ENCODE measurements at places on chromosomes 6 and 20. TPM values are rescaled to one million over a fixed set of nuclear protein-coding genes. Genes with fewer than 3 reads are reported as not detected.

GRCh38 chr20:35757098-35757705, 14.6 kb upstream of the PHF20 start:
- DNase-seq, result peak; percentile 35

DNA sequence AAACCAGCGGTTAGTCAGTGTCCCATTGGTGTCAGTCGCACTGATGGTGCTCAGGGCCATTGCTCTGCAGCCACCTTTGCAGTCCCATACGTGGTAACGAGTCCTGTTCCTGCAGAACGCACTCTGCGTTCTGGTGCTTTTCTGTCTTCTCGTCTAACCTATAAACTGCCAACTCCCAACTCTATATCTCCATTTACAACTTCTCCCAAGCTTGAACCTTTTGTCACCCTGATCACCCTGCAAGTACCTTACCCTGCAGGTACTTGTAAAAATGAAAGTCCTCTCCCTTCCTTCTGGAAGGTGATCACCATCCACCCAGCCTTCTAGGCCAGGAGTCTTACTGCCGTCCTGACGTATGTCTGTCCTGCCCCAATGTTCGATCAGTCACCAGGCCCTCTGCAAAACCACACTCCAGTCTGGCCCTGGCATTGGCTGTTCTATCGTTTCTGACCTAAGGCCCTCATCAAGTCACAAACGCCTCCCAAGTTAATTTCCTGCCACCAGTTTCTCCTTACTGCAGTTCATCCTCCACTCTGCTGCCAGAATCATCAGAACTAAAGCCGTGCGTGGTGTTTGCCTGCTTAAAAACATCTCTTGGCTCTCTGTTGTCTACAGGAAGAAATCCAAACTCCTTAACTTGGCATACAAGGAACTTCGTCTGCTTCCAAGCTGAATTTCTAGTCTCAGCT, 7.9 kb downstream of the RREB1 start:
- DNase-seq, result no peak

DNA sequence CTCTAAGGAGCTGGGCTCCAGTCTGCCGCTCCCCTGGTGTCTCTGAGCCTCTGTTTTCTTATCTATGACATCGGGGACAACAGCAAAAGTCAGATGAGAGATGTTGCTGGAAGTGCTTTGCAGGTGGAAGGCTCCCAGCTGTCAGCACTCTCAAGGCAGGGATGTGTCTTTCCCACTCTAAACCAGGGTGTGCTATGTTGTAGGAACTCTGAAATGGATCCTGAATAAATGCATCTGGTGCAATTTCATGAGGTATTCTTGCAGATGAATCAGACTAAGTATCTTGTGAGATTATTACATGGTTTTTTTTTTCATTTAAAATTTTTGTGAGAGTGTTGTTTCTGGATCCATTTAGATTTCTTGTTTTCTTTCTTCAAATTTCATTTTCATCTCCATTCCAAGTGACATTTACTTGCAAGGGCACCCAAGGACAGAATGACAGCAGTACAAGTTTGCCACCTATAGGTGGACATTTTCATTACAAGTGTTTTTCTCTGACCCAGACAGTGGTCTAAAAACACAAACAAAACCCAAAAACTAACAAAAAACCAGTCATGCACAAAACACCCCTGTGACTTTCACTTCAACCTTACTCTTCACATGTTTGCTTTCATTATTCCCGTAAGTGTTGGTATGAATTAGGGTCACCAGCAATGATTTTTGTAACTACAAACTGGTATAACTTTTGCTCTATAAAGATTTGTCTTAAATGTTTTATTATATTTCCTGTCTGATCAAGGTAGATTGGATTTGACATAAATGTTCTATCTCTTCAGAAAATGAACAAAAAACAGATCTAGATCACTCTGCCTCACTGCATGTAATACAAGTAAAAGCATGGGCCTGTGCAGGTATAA, 14.7 kb upstream of the SIM1 start:
- DNase-seq, result peak; percentile 53

DNA sequence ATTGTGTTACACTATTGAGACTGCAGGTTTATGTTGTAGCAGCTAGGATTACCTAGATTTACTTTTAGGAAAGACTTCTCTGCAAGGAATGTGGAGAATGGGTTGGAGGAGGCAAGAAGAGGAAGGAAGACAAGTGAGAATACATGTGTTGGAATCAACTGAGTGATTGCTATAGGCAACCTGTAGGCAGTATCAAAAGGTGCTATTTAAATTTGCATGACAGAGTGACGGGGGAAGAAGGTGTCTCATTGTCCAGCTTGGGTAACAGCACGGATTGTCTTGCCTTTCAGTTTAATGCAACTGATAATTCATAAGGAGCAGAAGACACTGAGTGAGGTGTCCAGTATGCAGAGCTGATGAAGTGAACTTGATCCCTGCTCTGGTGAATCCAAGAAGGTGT, 19.4 kb downstream of the SERPINB9 start:
- DNase-seq, result no peak

GRCh38 chr6:108777536-108777935, 70.7 kb upstream of the ARMC2 start:
- DNase-seq, result no peak

DNA sequence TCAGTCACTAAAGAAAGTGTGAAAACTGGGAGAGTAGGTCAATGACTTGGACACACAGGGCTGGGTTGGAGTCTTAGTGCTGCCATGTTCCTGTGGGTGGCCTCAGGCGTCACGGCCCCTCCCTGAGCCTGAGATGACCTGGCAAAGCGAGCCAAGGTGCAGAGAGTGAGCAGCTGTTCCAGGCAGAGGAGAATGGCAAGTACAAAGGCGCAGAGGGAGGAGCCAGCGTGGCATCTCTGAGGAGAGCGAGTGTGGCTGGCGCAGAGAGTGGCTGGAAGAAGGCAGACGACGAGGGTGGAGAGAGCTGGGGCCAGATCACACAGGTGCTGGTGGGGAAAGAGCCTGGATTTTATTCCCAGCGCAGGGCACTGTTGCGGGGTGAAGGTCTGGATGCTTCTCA, 20.6 kb upstream of the CHMP4B start:
- DNase-seq, result no peak

DNA sequence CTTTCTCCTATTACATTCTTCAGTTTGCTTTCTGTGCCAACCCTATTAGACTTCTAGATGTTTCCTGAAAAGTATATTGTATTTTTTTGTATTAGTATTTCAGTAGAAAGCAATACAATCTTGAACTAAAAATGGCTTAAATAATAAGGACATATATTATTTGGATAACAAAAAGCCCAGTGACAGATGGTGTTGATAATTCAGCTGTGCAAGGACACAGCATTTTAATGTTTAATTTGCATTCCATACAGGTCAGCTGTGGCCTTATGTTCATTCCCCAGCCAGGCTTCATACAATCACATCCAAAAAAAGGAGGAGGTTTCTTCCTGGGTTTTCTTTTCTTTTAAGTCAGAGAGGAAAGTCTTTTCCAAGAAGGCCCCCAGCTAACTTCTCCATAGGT, 236.9 kb downstream of the CD109 start:
- no peak for DNase-seq

- DNase-seq, result no peak
Measured at GRCh38 chr6:156612361-156612760, 164.8 kb upstream of the ARID1B start.

DNA sequence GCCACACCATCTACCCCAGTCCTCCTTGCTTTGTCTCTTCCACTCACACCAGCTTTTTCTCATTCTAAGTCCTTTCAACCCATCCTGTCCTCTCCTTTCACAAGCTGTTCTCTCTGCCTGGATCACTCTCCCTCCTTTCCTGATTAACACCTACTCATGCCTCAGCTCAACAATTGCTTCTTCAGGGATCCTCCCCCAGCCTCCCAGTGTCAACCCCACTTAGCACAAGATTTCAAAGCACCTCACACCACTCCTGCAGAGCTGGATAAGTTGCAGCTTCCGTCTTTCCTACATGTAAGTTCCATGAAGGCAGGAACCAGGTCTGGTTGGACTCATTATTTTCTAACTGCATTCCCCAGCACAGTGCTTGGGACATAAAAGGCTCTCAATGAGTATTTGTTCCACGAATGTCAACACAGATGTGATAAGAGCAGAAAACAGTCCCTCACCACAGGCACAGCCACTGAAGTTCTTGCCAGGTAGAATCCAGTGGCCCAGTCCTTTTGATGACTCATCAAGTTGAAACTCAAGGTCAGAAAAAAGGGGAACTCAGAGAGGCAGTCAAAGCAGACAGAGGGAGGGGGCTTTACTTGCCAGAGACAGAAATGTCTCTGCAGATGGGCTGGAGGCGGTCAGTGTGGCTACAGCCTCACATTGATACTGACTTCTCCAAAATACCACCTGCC, 193.4 kb upstream of the PRDM1 start:
- peak; percentile 23 for DNase-seq

GRCh38 chr6:46240866-46241565, 70.2 kb upstream of the ENPP5 start:
- no peak for DNase-seq

- no peak for DNase-seq
Measured at GRCh38 chr20:43846516-43846905, 68.1 kb upstream of the TOX2 start.

- no peak for DNase-seq
Measured at GRCh38 chr6:136831873-136832562, 9.6 kb downstream of the PEX7 start.

- DNase-seq, result no peak
Measured at GRCh38 chr6:88641178-88641903, 322.1 kb downstream of the RNGTT start.

DNA sequence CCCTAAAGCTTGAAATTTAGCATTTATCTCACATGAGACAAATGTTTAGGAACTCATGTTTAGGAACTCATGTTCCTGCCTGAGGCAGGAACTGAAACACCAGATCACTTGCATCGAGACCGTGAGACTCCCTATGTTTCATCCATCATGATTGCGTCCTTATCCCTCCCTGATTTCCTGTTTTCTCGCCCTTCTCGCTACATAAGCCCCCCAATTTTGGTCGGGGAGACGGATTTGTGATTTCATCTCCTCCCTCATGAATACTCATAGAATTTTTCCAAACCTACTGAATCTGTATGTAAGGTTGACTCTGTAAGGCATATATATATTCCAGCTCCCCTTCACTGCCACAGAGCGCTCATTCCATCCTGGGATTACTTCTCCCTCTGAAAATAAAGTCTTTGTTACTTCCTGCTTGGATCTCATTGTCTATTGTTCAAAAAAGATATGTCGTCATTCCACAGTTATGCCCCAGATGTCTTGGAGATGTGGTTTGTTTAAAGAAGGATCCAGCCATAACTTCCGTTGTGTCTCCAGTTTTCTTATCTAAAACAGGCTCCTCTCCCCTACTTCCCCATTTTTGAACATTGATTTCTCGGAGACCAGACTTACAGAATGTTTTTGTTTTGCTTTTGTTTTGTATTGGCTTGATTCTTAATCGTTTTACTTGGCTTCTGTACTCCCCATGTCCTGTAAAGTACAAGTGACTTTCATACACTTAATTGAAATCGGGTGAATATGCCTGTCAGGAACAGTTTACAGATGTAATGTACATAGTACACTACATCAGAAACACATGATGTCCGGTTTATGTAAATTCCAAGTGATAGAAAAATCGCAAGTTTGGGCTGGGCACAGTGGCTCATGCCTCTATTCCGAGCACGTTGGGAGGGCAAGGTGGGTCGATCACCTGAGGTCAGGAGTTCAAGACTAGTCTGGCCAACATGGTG, 118.7 kb downstream of the HFE start:
- DNase-seq, result peak; percentile 84

DNA sequence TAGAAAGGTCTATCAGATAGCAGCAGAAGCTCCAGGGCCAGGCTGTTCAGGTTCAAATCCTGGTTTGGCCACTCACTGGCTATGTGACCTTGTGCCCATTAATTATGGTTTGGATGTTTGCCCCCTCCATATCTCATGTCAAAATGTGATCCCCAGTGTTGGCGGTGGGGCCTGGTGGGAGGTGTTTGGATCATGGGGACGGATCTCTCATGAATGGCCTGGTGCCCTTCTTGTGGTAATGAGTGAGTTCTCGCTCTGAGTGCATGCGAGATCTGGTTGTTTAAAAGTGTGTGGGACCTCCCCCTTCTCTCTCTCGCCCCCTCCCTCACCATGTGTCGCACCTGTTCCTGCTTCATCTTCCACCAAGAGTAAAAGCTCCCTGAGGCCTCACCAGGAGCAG, 240.9 kb downstream of the LRFN2 start:
- DNase-seq, result no peak

DNA sequence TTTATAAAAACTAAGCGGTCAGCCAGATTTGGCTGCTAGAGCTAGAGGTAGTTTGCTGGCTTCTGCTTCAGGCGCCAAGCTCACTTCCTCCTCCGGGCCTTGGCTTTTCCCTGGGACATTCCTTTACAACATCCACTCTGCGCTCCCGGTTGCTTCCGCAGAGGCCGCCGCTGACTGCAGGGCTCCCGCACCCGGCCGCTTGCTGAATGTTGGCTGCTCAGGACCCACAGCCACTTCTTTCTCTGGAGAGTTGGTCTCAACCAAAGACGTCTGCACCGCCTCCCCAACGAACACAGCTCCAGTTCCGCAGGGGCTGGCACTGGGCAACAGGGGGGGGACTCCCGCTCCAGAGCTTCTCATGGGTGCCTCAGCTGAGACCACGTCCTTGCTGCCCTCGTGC, 282.8 kb downstream of the TFAP2C start:
- no peak for DNase-seq

Gene ADGRF1
- 18.3 TPM for total RNA-seq

Gene IRF4
- total RNA-seq, result not detected

Gene SMPD2
- total RNA-seq, result 17.0 TPM

Gene LRRC1
- 17.0 TPM for total RNA-seq

Gene FGD2
- total RNA-seq, result not detected

Gene CCN2
- 166 TPM for total RNA-seq
